ENCODE measurements at places on chromosomes 7 and 10. TPM values are rescaled to one million over a fixed set of nuclear protein-coding genes. Genes with fewer than 3 reads are reported as not detected.

MLXIPL gene
- polyA plus RNA-seq, result 0.28 TPM

AKR1C4 gene
- not detected for polyA plus RNA-seq

KCNH2 gene
- polyA plus RNA-seq, result 18.8 TPM

NME8 gene
- 0.30 TPM for polyA plus RNA-seq

ADAM12 gene
- polyA plus RNA-seq, result 33.9 TPM

PRKCQ gene
- polyA plus RNA-seq, result 16.1 TPM

MOGAT3 gene
- 0.15 TPM for polyA plus RNA-seq

SLC18A3 gene
- not detected for polyA plus RNA-seq

ADAM8 gene
- 1.2 TPM for polyA plus RNA-seq

STEAP4 gene
- polyA plus RNA-seq, result not detected

FGFBP3 gene
- 2.1 TPM for polyA plus RNA-seq

OR6B1 gene
- not detected for polyA plus RNA-seq

FHIP2A gene
- 20.4 TPM for polyA plus RNA-seq

GHRHR gene
- polyA plus RNA-seq, result not detected

LAMB1 gene
- polyA plus RNA-seq, result 533 TPM

KLF6 gene
- 95.1 TPM for polyA plus RNA-seq

DNA sequence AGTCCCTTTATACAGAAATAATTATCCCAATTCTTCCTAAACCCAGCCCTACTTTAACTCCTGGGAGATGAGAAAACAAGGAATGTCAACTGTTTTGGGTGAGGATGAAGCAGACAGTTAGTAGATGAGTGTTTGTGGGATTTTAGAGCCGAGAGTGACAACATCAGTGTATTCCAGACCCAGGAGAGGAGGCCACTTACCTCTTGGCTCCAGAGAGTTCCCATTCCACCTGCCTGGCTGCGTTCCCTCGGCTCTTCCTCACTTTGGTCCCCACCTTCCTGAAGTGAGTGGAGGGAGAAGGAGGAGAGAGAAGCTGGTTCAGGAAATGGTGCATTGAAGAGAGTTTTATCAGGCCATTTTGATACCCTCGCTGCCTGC, 579 bp downstream of the KEL start:
- no peak for DNase-seq

- DNase-seq, result no peak
Observed at GRCh38 chr10:132389433-132390169, 7.4 kb upstream of the PWWP2B start.

DNA sequence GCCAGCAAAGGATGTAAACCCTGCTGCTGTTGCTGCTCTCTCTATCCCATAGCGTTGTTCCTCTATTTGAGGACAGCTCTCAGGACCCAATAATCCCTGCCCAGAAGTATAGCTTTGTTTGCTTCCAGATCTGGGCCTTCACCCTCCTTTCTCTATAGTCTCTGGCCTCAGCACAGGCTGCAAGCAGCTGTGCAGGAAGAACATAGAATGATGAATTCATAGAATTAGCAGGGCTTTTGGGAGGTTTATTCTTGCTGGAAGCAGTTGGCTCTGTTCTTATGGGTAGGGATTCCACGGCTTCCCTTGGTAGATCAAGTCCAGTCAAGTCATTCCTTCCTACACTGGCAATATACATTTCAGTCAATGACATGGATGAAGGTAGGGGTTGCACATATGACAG, 354.7 kb downstream of the HPSE2 start:
- DNase-seq, result no peak

GRCh38 chr10:76840802-76841201, 796.8 kb downstream of the KCNMA1 start:
- DNase-seq, result no peak

DNA sequence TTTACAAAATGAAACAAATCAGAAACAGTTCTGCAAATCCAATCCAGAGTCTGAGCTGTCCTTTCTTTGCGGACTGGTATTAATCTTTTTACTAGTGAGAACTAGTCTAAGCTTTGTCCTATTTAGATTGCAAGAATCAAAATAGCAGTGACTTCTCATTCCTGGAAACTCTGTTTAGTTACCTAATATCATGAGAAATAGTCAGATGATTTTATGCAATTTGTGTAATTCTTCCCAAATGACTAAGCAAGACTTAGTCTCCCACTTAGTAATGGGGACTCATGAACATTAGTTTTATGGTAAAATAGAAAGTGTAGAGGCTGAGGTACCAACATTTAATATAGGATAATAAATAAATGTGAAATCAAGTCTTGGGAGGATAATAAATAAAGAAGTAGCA, 341.3 kb downstream of the DNAJB9 start:
- DNase-seq, result no peak

DNA sequence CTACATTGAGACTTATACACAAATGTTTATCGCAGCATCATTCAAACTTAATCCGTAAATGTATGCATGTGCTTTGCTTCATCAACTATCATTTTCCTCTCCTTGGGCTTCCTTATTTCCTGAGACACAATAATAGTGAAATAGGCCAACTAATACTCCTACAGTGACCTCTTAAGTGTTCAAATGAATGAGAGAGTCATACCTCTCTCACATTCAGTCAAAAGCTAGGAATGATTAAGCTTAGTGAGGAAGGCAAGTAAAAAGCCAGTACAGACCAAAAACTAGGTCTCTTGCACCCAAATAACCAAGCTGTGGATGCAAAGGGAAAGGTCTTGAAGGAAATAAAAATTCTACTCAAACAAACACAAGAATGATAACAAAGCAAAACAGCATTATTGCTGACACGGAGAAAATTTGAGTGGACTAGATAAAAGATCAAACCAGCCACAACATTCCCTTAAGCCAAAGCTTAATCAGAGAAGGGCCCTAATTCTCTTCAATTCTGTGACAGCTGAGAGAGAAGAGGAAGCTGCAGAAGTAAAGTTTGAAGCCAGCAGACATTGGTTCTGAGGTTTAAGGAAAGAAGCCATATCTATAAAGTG, 72.3 kb downstream of the GLCCI1 start:
- DNase-seq, result no peak

- no peak for DNase-seq
Observed at GRCh38 chr7:65475040-65475726, 101.5 kb downstream of the ZNF92 start.

DNA sequence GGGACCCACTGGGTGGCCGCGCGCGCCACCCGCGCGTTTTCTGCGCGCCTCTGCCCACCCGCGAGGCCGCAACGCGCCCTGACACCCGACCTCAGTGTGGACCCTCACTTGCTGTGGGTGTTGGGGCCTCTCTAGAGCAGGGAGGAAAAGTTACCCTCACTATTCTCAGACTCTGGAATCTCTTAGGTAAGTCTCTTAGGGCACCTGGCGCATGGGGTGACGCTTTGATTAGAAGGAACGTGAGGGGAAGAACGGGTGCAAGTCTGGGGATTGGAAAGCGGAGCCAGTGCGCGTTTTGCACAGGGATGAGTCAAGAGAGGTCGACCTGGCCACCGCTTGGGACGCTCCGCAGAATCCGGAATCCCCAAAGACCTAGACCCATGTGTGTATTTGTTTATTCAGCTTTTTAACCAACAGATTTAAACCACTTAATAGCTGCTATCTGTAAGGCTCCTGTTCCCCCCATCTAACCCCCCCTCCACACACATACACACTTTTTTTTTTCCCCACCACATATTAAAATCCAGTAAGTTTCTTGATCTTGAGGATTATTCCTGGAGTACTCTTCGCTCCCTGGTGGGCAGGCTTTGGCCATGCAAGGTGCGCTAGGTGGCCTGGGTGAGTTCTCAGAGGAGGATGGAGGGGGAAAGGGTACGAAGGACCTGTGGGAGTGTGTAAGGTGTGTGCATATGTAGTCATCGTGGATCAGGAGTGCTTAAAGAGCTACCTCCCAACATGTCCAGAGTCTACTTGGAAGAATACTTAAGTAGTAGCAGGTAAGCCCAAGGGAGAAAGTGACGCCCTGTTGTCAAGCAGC, 169.1 kb upstream of the PPP1R3A start:
- peak; percentile 11 for DNase-seq

DNA sequence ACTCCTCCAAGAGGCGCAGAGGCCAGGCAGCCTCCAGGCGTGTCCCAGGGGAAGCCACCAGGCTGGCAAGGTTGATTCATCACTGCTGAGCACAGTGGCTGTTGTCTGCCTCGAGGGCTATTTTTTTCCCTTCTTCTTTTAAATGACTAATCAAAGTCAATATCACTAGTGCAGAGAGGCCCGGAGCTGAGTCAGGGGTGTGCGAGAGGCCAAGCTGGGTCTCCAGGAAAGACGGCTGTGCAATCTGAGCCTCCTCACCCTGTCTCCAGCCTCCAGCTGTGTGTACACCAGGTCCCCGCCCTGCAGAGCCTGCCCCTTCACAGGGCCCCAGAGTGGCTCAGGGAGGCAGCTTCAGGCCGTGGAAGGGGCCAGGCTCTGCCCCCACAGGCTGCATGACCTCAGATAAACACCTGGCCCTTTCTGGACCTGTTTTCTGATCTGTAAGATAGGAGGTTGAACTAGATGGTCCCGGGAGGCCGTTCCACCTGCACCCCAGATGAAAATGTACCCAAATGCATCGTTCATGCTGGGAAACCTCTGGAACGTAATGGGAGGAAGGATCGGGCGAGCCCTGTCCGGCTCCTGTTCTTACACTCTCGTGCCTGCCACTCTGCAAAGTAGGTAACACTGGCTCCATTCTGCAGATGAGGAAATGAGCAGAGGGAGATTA, 3.7 kb downstream of the STX1A start:
- DNase-seq, result peak; percentile 57

- no peak for DNase-seq
Observed at GRCh38 chr7:93938293-93938692, 16.8 kb downstream of the GNG11 start.

- DNase-seq, result peak; percentile 63
Observed at GRCh38 chr10:109928475-109928891, 5.2 kb upstream of the XPNPEP1 start.

GRCh38 chr7:3243256-3243655, 57.8 kb upstream of the SDK1 start:
- DNase-seq, result no peak

DNA sequence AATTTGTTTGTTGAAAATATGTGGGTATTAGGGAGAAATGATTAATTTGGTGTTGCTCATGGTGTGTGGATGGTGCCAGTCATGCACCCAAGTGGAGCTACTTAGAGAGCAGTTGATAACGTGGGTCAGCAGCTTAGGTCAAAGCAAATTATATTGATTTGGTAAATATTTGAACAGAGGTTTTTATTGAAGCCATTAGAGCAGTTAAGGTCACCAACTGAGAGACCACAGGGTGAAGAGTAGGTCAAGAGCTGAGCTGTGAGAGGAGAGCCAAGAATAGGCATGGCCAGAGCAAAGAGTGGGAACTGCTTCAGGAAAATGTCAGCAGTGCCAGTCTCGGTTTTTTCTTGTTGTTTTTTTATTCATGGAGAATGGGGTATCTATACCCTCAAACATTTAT, 97.9 kb downstream of the TMEM168 start:
- DNase-seq, result no peak

DNA sequence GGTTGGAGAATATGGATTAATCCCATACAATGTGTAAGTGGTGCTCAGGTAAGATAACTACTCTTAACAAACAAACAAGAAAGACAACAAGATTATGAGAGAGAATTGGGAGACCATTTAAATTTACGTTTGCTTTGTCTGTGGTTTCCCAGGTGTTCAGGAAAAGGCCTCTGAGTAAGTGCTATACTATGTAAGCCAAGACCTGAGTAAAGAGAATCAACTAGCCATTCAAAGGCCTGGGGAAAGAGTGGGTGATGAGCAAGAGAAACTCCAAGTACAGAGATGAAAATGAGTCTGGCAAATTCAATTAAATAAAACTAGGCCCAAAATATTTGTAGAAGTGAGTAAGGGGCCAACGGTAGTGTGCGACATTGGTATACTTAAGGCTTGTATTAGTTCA, 9.9 kb downstream of the CSTF2T start:
- DNase-seq, result no peak

GRCh38 chr7:87784424-87784823, 91.7 kb downstream of the SLC25A40 start:
- DNase-seq, result no peak

- DNase-seq, result no peak
Observed at GRCh38 chr10:89615112-89615511, 29.9 kb downstream of the PANK1 start.

DNA sequence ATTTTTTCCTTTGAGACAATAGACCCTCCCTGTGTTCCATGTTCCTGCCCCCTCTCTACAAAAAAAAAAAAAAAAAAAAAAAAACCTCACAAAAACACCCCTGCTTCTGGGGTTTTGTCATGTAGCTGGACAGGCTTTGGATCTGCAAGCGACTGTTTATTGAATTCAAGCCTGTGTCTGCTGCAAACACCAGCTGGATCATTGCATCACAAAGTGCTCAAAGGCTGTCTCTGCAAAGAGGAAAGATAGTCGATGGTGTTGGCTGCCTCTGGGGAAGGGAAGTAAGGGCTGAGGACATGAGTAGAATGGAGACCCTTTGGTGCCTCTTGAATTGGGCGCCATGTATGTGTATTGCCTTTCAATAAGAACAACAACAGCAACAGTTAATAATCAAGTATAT, 471.2 kb downstream of the PLXNA4 start:
- no peak for DNase-seq

DNA sequence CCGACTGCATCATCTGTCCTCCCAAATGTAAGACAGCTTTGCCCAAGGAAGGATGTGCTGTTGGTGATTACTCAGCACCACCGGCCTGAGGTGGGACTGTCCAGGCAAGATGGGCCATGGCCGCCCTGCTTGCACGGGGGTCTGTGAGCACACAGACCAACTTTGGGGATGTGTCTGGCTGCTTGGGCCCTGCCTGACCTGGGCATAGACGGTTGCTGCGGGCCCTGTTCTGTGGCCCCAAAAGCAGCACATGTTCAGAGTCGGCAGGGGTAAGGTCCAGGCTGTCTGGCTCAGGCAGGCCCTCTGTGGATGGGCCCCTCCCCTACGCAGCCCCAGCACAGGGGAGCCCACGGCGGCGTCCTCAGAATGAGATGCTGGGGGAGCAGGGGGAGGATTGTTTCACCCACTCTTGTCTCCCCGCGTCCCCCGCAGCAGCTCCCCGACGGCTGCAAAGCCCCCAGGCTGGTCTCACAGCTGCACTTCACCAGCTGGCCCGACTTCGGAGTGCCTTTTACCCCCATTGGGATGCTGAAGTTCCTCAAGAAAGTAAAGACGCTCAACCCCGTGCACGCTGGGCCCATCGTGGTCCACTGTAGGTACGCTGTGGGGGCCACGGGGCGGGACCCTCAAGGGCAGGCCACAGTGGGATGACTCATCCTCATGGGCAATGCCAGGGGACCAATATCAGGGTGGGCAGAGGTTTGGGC, 58.4 kb downstream of the MKI67 start:
- no peak for DNase-seq

- DNase-seq, result no peak
Observed at GRCh38 chr10:4069491-4069890, 284.5 kb upstream of the KLF6 start.

DNA sequence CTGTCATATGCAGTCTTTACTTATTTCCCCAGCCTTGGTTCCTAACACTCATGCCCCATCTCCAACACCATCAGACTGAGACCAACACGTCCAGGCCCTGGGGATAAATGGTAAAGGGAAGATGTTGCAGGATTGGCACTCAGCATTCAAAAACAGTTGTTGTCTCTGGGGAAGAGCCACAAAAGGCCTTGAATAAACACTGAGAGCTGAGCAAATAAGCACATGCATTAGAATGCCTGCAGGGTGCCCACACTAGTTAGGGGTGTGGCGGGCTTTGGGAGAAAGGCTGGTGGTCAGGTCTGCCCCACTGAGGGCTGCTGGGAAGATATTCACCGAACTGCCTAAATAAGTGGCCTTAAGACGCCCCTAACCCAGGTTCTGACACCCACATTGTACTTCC, 391.0 kb downstream of the GFRA1 start:
- DNase-seq, result no peak

GRCh38 chr7:67496589-67496988, 500.0 kb downstream of the TYW1 start:
- peak; percentile 28 for DNase-seq

- DNase-seq, result no peak
Observed at GRCh38 chr7:100430493-100431285, 1.1 kb downstream of the MEPCE start.

GRCh38 chr7:70698219-70698832, 433.6 kb upstream of the GALNT17 start:
- peak; percentile 74 for DNase-seq
